ENCODE measurements at places on chromosomes 4 and X.

DNA sequence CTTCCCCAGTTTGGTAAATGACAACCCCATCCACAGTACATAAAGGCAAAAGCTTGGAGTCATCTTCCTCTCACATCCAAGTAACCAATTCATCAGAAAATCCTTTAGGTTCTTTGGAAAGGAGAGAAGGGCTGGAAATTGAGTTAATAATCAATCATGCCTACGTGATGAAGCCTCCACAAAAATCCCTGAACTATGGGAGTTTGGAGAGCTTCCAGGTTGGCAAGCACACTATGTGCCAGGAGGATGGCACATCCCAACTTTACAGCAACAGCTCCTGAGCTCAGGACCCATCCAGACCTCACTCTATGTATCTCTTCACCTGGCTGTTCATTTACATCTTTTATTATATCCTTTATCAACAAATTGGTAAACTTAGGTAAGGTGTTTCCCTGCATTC lies 98.9 kb downstream of the IQCM start:
- no peak for DNase-seq

GRCh38 chr4:2689825-2690700 lies 66.1 kb downstream of the TNIP2 start:
- no peak for DNase-seq

- no peak for DNase-seq
These were observed 2.5 kb upstream of the DGAT2L6 start for GRCh38 chrX:70174754-70175153.

DNA sequence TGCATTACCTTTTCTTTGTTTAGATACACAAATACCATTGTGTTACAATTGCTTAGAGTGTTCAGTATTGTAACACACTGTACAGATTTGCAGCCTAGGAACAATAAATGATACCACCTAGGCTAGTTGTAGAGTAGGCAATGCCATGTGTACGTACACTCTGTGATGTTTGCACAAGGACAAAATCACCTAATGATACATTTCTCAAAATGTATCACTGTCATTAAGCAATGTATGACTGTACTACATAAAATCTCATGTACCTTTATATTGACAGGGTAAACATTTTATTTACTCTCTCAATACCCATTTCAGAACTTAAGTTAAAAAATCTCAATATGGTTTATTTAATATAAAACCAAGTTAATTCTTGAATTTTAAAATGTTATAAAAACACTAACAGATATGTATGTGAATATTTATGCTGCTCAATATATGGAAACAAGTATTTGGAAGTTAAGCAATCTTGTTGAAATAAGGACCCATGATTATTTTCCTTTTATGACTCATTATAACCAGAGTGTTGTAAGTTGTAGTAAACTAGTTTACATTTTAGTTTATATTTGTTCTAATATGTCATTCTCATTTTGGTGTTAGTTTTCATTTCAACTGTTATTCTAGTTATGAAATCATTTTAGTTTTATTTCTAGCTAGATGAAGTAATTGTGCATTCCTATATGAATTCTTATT lies 409.2 kb downstream of the TLL1 start:
- no peak for DNase-seq

DNA sequence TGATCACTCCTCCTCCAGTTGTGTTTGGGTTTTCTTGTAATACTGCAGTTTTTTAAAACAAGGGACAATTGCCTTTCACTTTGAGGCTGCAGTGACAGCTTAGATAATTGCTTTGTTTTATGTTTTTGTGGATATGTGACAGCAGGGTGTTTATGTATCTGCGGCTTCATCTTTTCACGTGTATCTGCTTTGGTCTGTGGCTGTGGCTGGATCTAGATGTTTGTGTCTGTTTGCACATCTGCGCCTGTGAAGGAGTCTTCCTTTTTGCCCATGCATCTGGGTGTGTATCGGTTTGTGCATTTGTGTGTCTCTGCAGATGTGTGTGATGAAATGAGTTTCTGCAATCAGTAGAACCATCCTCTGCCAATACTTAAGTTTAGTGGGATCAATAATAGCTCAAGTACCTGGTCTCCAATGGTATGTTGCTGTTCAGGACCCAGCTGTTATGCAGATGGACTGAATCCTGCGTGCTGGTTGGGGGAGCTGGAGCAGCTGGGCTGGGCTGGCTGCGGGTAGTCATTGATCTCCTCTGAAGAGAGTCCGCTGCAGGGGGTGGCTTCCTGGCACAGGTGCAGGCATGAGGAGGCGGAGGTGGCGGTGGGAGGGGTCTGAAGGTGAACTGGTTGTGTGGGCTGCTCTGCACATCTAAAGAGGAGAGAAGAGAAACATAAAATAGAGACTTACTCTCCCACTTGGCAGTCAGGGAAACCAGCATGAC lies 390.3 kb downstream of the SH2D1A start:
- no peak for DNase-seq

DNA sequence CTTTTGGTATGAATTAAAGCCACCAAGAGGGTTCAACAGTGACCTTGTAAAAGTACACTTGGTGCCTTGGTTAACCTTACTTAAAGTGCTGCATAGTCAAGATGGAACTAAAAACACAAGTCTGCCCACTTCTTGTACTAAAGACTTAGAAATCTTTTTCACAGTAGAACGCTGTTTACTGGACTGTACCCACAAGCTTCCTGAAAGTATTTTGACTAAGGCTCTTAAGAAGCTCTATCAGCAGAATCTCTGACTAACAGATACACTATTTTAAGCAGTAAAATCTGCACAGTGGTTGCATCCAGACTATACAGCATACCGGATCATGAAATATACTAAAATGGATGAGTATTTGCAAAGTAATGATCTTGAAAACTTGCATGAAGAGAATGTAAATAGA lies 7.2 kb downstream of the RAB28 start:
- no peak for DNase-seq

DNA sequence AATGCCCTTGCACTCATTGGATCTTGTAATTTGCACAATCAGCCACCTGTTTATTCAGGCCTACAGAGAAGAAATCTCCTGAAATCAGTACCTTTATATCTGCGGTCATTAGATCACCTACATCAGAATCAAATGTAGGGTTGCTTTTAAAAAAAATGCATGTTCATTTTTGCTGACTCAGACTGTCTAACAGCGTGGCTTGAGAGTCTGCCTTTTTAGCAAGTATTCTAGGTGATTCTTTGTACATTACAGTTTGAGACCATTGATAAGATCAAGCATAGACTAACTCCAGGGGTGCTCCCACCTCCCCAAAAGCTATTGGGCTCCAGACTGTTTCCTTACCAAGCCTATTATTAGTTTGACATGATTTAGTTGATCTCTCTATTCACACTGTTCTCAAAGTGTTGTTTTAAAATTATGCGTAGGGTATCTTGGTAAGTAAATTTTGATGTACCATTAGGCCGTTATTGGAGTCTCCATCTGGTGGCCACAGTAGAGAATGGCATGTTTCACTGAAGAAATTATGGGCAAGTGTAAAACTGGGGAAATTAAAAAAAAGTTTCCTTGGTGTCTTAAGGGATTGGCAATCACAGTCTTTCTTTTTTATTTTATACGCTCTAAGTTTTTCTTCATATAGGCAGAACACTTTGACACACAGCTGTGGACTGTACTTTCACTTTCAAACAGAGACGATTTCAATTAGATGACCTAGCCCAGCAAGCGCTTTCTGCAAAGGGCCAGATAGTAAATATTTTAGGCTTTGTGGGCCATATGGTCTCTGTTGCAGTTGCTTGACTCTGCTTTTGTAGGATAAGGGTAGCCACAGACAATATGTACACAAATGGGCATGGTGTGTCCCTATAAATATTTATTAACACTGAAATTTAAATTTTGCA lies 33.7 kb upstream of the MSL3 start:
- DNase-seq = peak; percentile 0

GRCh38 chrX:70022616-70023015 lies 27.1 kb downstream of the AWAT2 start:
- no peak for DNase-seq

GRCh38 chr4:141169391-141169790 lies 36.1 kb upstream of the RNF150 start:
- DNase-seq = no peak

- DNase-seq = no peak
These were observed 841.7 kb upstream of the POU3F4 start for GRCh38 chrX:82666355-82666754.

DNA sequence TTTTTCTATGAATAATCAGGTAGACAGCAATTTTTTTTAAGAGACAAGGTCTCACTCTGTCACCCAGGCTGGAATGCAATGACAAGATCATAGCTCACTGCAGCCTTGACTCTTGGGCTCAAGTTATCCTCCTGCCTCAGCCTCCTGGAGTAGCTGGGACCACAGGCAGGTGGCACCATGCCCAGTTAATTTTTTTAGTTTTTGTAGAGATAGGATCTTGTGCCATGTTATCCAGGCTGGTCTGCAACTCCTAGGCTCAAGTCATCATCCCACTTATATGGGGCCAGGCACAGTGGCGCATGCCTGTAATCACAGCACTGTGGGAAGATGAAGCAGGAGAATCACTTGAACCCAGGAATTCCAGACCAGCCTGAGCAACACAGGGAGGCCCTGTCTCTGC lies 26.8 kb downstream of the AFAP1 start:
- no peak for DNase-seq

GRCh38 chr4:141815646-141816045 lies 179.3 kb downstream of the IL15 start:
- no peak for DNase-seq

DNA sequence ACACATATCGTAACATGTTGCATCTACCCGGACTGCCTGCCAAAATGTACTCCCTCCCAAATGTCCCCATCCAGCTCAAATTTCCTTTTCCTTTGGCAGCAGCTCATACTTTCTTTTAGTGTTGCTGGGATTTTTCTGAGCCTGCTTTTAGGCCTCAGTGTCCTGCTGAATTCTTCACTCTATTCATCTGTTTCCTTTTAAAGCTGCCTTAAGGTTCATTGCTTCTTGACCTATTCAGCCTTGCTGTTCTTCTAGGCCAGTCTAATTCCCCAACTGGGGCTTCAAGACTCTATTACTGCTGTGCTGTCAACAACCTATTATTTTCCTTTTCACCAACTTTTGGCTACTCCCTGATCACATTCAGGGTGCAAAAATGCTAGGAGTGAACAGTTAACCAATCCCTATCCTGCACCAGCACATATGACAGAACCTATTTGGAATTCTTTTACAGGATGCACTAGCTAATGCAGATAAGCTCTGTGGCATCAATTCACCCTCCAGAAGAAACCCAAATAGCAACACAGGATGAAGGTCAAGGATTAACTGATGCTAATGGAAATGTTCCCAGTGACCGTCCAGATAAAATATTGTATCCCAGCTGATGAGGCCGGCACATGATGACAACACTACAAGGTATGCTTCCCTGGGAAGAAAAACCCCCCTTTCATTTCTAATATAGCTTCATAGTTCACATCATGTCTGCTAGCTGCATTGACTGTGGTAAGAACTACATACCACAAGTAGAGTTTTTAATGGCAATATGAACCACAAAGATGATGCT lies 114.7 kb upstream of the TTC29 start:
- no peak for DNase-seq

GRCh38 chrX:50747471-50747900 lies 66.5 kb downstream of the SHROOM4 start:
- no peak for DNase-seq

DNA sequence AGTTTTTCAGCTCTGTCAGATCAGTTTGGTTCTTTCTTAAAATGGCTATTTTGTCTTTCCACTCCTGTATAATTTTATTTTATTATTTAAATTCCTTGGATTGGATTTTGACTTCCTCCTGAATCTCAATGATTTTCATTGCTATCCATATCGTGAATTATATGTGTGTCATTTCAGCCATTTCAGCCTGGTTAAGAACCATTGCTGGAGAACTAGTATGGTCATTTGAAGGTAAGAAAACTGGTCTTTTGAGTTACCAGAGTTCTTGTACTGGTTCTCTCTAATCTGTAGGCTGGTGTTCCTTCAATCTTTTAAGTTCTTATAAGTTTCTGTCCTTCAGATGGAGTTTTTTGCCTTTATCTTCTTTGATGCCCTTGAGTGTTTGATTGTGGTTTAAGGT lies 815.5 kb downstream of the KLHL13 start:
- DNase-seq = no peak

- no peak for DNase-seq
These were observed 171.8 kb upstream of the FAM9B start for GRCh38 chrX:9205599-9206223.

- no peak for DNase-seq
These were observed 32.2 kb downstream of the PSAPL1 start for GRCh38 chr4:7402526-7402925.

DNA sequence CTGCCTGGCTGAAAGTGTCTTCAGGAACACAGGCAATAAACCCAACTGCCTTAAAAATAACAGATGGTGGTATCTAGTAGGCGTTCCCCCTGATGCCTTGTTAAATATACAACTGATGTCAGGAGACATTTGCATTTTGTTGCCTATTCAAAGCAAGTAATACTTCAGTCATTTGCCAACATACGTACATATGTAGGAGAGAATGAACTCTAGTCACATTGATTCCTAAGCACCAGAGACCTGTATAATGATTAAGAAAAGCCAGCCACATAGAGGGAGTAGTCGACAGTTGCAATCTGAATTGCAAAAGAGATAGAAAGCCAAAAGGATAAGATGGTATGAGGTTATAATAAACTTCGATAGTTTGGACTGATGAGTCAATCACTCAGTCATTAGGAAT lies 191.0 kb upstream of the EMCN start:
- no peak for DNase-seq

GRCh38 chrX:24298191-24298590 lies 15.7 kb downstream of the SUPT20HL2 start:
- DNase-seq = no peak

DNA sequence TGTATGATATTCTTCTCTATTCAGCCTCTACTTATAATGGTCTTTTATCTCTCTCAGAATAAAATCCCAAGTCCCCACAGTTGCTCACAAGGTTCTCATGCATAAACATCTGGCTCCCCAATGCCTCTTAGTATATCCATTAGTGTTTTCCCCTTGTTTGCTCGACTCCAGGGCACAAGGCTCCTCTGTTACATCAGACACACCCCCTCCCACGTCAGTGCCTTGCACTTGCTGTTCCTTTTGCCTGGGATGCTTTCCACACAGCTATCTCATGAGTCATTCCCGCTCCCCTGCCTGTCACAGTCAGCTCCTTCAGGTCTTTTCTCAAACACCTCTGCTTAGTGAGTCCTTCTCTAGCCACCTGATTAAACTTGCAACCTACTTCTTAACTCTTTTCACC lies 260.2 kb downstream of the IL1RAPL1 start:
- DNase-seq = no peak

DNA sequence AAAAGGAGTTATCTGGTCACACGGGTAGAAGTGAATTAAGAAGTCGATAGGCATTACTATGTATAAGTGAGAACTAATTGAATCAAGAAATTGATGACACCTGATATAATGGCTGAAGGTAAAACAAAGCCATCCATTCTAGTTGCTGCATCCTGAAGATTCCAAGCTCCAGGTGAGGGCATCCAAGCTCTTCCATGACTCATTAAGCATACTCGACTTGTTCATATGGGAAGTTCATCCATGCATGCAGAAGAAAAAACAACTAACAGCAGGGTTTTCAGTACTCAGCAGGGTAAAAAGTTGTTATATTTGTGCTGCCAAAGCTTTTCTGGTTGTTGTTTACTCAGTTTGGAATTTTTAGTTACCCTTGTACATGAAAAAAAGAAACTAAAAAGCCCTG lies 508.0 kb upstream of the CXorf51A start:
- no peak for DNase-seq
